Common myeloid progenitor, CD34-positive (primary cell): ENCODE measurements at places on chromosomes 4 and X.

- DNase-seq, result no peak
Measured at GRCh38 chr4:102253860-102254259, 91.4 kb downstream of the SLC39A8 start.

DNA sequence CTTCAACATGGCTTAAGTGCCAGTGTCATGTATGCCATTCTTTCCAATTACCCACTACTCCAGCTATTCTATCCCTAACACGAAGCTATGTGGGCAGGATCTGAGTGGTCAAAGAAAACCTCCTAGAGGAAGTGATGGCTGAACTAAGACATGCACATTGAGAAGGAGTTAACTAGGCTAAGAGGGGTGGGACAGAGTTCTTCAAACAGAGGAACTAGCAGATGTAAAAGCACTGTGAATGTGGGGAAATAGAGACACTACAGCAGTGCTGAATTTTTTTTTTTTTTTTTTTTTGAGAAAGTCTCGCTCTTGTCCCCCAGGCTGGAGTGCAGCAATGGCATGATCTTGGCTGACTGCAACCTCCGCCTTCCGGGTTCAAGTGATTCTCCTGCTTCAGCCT is 6.2 kb downstream of the JCHAIN start:
- DNase-seq, result no peak

DNA sequence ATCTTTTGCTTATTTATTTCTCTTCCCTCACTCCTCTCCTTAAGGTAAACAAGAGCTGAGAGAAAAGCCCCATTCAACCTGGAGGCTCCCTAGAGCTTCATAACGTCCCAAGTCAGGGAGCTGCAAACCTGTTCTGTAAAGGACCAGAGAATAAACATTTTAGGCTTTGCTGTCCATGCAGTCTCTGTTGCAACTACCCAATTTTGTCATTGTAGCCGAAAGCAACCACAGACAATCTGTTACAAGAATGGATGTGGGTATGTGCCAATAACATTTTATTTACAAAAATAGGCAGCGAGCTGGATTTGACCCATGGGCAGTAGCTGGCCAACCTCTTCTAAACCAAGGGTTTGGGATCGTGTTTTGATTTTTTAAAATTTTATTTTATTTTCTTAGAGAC is 71.3 kb upstream of the TBL1X start:
- no peak for DNase-seq

GRCh38 chr4:38279650-38280322 is 319.6 kb downstream of the PTTG2 start:
- no peak for DNase-seq

GRCh38 chr4:145618210-145618931 is 814 bp upstream of the MMAA start:
- DNase-seq, result no peak

DNA sequence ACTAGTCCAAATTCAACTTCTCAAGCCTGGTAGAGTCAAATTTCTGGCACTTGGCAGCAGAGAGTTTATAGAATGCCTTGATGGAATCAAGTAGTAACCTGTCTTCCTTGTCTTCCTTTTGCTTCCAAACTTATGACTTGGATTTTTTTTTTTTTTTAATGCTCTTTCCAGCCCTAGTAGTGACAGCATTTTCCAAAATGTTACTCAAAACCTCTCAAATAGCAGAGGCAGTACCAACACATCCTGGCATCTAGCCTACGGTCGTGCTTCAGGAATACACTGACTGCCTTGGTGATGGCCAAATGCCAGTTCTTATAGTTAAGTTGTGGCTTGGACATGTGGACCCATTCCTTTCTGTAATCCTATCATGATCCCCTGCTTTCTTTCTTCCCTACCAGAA is 46.0 kb downstream of the GALNT7 start:
- no peak for DNase-seq

DNA sequence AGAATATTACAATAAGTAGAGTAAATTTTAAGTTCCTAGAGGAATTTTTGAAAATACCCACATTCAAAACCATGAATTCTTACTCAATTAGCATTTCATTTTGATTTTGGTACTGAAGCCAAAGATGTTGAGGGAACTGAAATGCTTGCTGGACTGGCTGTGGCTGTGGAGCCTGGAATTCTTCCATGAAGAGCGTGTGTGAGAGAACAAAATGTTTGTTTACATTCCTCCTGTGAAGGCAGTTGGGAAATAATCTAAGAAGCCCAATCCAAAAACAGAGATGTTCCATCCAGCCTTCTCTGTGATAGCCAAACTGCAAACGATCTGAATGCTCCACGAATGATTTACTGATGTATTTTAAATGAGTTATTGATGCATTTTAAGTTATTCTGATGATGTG is 3.8 kb upstream of the ADH1B start:
- DNase-seq, result no peak

- no peak for DNase-seq
Measured at GRCh38 chr4:94551643-94552564, 100.2 kb downstream of the PDLIM5 start.
